ENCODE measurements at places on chromosomes 11 and 22. TPM values are rescaled to one million over a fixed set of nuclear protein-coding genes. Genes with fewer than 3 reads are reported as not detected.

Gene C22orf23
- total RNA-seq, result not detected

Gene GAS2L1
- 6.4 TPM for total RNA-seq

Gene TMEM223
- total RNA-seq, result 13.3 TPM

Gene MUC5AC
- not detected for total RNA-seq

Gene SERPING1
- total RNA-seq, result 12.3 TPM

Measured in SJCRH30 (cell line).